T-cell (primary cell): ENCODE measurements at places on chromosomes 6 and 20.

- no peak for DNase-seq
These were observed 72.7 kb downstream of the QRSL1 start for GRCh38 chr6:106702046-106702445.

DNA sequence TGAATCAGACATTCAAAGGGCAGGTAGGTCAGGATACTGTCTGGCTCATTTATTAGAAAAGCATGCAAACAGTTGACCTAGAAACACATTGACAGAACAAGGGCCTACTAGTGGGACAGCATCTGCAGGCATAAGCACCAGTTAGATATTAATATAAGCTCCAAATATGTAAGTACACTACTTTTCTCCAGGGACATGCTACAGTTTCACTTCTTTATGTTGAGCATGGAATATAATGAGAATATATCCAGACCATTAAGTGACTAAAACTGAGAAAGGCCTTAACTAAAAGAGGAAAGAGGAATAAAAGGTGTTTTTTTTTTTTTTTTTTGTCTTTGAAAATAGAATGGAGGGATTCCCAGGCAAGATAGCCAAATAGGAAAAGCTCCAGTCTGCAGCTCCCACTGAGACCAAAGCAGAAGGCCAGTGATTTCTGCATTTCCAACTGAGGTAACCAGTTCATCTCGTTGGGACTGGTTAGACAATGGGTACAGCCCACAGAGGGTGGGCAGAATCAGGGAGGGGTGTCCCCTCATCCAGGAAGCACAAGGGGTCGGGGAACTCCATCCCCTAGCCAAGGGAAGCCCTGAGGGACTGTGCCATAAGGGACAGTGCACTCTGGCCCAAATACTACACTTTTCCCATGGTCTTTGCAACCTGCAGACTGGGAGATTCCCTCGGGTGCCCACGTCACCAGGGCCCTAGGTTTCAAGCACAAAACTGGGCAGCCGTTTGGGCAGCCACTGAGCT is 251.6 kb downstream of the PHF3 start:
- no peak for DNase-seq

DNA sequence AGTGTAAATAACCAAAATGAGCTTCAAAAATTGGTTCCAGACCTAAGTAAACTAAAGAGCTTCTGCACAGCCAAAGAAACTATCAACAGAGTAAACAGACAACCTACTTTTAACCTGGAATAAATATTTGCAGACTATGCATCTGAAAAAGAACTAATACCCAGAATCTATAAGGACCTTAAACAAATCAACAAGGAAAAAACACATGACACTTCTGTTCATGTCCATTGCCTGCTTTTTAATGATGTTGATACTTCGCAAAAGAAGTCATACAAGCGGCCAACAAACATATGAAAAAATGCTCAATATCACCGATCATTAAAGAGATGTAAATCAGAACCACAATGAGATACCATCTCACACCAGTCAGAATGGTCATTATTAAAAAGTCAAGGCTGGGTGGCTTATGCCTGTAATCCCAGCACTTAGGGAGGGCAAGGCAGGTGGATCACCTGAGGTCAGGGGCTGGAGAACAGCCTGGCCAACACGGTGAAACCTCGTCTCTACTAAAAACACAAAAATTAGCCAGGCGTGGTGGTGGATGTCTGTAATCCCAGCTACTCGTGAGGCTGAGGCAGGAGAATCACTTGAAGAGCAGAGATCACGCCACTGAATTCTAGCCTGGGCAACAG is 42.5 kb upstream of the DST start:
- DNase-seq: no peak

GRCh38 chr6:169832247-169832948 is 81.0 kb downstream of the ERMARD start:
- no peak for DNase-seq

GRCh38 chr20:53609491-53610445 is 16.1 kb upstream of the ZNF217 start:
- peak; percentile 82 for DNase-seq

DNA sequence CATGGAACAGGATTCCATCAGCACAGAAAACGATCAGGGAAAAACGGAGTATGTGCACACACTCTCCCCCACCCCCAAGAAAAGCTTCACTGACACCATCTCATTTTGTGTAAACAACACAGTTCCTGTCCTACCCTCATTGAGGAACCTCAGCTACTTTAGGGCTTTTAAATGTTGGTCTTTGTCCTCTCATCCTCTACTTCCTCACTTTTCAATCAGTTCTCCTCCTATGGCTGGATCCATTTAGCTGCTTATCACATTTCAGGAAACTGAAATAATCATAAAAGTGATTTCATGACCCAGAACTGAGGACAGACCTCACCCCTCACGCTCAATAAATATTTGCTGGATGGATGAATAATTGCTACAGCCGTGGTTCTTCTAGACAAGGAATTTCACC is 33.1 kb upstream of the PNRC1 start:
- no peak for DNase-seq

GRCh38 chr20:46545077-46545826 is 5.2 kb downstream of the OCSTAMP start:
- DNase-seq: no peak

DNA sequence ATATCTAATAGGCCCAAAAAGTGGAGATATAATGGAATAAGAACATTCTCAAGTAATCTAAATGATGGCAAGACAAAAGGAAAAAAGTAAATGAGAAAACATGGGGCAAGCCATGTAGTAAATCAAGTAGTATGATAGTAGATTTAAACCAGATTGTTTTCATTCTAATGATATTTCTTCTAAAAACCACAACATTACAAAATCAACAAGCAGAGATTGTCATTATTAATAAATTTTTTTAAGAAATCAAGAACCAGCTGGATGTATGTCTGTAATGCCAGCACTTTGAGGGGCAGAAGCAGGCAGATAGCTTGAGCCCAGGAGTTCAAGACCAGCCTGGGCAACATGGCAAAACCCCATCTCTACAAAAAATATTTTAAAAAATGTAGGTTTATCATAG is 155.0 kb downstream of the RNGTT start:
- no peak for DNase-seq

DNA sequence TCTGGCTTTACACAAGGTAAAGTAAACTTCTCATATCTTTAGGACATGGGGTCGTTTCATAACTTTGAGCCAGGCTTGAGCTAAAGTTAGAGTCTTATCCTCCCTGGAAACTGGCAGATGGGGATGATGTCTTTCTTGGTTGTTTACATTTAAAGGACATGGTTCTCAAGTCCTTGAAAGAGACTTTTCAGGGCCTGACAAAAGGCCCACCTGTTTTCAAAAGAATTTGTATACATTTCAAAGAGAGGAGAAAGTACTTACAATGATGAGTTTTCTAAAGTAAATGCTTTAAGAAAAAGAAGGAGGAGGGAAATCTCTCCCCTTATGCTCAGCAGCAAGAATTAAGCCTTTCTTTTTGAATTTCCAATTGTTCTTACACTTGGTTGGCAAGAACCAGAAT is 45.7 kb upstream of the TINAG start:
- no peak for DNase-seq

DNA sequence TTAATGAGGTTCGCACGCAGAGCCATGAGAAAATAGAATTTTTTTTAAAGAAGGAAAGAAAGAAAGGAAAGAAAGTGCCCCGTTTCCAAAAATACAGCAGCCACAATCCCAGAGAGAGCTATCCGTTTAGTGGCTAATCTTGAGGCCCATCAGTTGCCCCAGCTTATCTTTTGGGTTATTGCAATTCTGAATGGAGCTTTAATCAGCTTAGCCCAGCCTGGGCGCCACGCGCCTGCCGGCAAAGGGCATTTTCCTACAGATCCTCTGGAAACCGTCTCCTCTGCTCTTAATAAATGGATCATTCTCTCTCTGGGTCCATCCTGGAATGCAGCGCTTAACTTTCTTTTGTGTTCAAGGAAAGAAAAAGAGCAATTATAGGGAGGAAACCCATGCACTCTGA is 413.3 kb downstream of the MAFB start:
- no peak for DNase-seq

DNA sequence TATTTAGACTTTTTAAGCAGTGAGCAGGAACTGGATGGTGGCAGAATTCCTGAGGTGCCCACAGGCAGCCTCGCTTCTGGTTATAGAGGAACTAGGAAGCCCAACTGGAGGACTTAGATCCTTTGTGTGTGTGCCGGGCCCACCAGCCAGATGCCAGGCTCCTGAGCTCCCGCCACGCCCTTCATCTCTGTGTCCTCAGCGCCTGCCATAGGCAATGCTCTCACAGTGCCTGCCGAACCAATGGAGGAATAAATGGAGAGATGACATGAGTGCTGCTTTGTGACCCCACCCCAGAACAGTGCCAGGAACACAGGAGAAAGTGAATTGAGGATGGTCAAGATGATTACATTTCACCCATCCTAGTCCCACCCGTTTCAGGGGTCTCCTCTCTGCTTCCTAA is 146.0 kb downstream of the UNC5CL start:
- no peak for DNase-seq

DNA sequence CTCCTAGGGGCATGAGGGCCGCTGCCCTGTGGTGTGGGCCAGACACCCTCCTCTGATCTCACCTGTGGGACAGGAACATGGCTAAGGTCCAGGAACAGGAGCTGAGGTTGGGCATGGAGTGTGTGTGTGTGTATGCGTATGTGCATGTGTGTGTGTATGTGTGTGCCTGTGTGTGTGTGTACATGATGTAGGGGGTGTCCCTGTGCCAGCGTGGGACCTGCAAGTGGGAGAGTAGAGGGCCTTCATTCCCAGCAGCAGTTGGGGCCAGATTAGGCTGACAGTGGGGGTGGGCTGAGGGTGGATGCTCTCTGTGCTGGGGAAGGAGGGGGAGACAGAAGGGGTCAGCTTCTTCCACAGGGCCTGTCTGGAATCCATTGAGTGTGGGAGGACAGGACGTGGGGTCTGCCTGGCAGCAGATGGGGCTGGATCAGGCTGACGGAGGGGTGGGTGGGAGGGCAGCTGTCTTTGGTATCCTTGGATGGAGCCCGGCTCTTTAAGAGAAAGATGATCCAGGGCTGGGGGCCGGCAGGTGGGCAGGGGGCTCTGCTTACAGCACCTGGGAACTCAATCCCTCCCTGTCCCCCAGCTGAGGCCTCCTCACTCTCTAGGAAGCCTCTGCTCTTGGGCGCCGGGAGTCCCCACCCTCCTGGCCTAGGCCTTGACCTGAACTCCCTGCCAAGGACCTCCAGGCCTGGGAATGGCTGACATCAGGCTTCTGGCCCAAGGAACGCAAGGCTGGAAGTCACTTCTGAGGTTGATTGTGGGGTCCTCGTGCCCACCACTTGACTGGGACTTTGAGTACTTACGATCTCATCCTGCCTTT is 44.0 kb downstream of the SPDEF start:
- no peak for DNase-seq

- no peak for DNase-seq
These were observed 65.2 kb downstream of the RIPOR3 start for GRCh38 chr20:50625986-50626677.

- no peak for DNase-seq
These were observed 53.8 kb downstream of the BANF2 start for GRCh38 chr20:17753516-17753915.

- no peak for DNase-seq
These were observed 77.8 kb downstream of the ISM1 start for GRCh38 chr20:13298692-13299373.

DNA sequence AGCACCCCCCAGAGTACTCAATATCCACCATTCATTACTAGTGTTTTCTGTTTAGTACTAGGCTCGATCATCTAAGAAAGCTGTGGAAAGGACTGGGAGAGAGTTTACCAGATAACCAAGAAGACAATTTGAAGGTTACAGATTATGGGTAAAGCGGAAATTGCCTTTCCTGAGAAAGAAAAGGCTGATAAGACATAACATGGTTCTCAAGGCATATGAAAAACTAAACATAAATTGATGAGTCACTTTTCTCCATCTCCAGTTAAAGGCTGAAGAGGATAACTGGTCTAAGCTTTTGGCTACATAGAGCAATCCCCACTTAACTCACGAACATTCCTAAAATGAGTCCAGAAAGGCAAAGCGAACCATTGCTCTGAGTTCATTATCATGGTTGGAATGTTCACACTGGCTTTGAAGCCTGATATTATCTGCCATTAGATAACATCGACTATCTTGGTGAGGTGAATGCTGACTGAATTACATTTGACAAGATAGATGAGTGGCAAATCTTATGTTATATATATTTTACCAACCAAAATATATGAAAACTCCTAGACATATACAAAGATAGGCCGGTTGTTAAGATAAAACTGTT is 65.8 kb downstream of the BTBD9 start:
- no peak for DNase-seq

GRCh38 chr6:18314317-18314997 is 50.1 kb upstream of the DEK start:
- DNase-seq: no peak

DNA sequence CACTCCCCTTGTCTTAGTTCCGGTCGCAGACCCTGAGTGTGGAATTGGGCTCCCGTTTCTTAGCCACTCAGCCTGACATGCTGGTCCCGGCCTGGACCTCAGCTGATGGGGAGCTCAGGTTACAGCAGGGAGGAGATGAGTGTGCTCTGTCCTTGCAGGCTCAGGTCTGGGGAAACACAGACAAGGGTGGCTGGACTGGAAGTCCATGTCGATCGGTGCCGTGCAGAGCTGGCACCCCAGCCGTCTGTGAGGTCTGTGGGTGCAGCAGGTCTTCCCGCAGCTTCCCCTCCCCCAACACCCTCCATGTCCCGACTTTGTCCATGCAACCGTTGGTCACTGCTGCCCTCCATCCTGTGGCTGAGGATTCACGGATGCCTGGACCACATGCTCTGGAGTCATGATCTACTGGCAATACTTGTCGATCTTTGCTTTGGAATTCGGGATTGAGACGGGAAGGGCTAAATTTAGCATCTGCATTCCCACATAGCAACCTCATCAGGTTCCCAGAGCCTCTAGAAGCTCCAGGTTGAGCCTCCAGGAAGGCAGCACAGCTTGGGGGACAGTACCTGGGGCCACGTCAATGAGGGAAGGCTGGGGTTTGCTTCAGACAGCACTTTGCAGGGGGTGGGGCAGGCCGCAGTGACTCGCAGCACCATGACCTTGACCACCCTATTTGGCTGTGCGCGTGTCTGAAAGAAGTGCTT is 118.8 kb downstream of the PSMB1 start:
- no peak for DNase-seq

GRCh38 chr20:43349841-43350240 is 107.9 kb upstream of the SRSF6 start:
- no peak for DNase-seq

GRCh38 chr6:13710552-13711323 is 897 bp downstream of the RANBP9 start:
- peak; percentile 34 for DNase-seq

DNA sequence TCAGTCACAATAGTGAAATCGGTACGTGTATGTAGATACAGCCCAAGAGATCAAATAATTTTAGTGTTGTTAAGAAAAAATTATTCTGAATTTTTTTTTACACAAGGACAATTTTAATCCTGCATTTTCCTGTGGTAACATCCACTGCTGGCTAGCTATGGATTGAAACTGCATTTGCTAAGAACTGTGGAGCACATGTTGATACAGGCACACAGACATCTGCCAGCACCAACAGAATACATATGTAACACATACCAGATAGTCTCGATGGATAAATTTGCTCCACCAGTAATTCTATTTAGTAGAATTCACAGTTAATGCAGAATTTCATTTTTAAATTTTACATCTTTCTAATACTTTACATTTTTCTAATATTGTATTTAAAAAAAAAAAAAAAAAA is 2.2 kb downstream of the ASIP start:
- DNase-seq: no peak

- no peak for DNase-seq
These were observed 85.2 kb upstream of the MAFB start for GRCh38 chr20:40774252-40774651.

- DNase-seq: no peak
These were observed 16.8 kb upstream of the EEF1A1 start for GRCh38 chr6:73537677-73538076.
